SK-MEL-5 (cell line): ENCODE measurements at places on chromosomes 7 and 10. TPM values are rescaled to one million over a fixed set of nuclear protein-coding genes. Genes with fewer than 3 reads are reported as not detected.

- DNase-seq, result peak; percentile 69
These were observed 3.7 kb downstream of the ELOVL3 start for GRCh38 chr10:102229810-102230263.

GRCh38 chr7:37320848-37321468, 127.7 kb downstream of the ELMO1 start:
- DNase-seq, result no peak

DNA sequence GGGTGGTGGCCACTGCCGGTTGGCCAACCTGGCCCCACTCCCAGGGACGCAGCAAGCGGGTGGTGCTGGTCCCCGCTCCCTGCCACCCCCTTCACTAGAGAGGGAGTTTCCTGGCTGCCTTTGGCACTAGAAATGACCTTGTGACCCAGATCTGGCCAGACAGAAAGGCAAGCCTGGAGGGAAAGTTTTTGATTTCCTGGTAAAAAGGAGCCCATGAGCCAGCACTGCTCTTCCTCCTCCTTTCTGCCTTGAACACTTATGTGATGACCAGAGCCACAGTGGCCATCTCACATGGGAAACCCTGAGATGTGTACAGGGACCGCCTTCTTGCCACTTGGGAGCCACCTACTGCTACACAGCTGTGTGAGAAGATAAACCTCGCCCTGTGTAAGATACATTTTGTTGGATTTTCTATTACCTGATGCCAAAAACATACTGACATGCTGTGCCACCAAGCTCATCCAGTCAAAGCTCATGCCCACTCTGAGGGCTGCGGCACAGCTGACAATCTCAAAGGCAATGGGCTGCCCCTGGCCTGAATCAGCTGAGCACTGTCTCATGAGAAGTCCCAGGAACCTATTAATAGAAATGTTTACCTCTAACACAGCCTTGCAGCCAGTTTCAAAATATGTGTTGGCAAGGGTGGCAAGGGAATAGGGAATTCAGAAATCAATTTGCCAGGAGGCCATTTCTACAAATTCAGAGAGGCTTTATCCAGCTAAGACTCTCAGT, 94.0 kb downstream of the CYTH3 start:
- no peak for DNase-seq

DNA sequence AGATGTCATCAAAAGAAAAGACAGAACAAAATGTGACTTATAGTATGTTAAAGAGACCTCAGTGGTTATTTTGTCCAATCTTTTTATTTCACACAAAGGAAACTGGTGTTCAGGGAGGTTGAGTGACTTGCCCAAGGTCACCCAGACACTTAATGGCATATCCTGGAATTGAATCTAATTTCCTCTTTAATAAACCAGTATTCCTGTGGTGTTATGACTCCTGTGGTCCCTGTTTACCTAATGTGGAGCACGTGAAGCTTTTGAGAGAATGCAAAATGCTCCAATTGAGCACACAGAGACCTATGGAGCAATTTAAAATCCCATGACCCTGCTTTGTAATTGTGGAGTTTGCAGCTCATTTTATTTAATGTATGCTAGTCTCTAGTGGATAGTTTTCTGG, 251.9 kb downstream of the REEP3 start:
- DNase-seq, result no peak

GRCh38 chr7:98204670-98205069, 6.6 kb upstream of the BHLHA15 start:
- DNase-seq, result no peak

Gene FOXI2
- not detected in 2 replicates for total RNA-seq

Gene PON1
- total RNA-seq, result 0.16 TPM in 1 of 2 replicates, not detected in the other

Gene CCL24
- total RNA-seq, result not detected in 2 replicates

Gene GRID1
- total RNA-seq, result 0.53 and 0.64 TPM in 2 replicates
